Small intestine (tissue), 16 donors: ENCODE measurements at places on chromosomes 4 and X.

DNA sequence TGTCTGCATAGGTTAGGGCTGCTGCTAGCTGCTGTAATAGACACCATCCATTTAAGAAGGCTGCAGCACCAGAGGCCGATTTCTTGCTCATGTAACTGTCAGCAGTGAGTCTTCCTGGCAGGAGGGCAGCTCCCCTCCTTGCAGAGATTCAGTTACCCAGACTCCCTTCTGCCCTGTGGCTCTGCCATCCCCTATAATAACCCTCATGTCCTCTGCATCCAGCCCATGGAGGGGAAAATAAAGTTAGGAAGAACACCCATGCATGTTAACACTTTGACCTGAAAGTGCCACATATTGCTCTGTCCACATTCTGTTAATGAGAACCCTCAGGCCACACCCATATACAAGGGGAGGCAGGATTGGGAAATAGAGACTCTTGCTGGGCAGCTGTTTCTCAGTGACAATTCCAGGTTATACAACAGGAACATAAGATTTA lies 5.4 kb downstream of the STBD1 start:
- H3K4me3 ChIP-seq, result no peak overlapping the region
- DNase-seq, result peak; percentile 57
- H3K4me1 ChIP-seq, result peaks cover 3% of the 10 kb centered on the region
- no peaks in the 10 kb centered on the region for H3K27me3 ChIP-seq
- H3K27ac ChIP-seq, result no peak overlapping the region
- no peaks in the 10 kb centered on the region for H3K36me3 ChIP-seq

- no peaks in the 10 kb centered on the region for H3K27me3 ChIP-seq
- peaks cover 2% of the 10 kb centered on the region for H3K4me1 ChIP-seq
- peak; percentile 69 for DNase-seq
Observed at GRCh38 chr4:123616951-123617461, 220.4 kb downstream of the SPRY1 start.

DNA sequence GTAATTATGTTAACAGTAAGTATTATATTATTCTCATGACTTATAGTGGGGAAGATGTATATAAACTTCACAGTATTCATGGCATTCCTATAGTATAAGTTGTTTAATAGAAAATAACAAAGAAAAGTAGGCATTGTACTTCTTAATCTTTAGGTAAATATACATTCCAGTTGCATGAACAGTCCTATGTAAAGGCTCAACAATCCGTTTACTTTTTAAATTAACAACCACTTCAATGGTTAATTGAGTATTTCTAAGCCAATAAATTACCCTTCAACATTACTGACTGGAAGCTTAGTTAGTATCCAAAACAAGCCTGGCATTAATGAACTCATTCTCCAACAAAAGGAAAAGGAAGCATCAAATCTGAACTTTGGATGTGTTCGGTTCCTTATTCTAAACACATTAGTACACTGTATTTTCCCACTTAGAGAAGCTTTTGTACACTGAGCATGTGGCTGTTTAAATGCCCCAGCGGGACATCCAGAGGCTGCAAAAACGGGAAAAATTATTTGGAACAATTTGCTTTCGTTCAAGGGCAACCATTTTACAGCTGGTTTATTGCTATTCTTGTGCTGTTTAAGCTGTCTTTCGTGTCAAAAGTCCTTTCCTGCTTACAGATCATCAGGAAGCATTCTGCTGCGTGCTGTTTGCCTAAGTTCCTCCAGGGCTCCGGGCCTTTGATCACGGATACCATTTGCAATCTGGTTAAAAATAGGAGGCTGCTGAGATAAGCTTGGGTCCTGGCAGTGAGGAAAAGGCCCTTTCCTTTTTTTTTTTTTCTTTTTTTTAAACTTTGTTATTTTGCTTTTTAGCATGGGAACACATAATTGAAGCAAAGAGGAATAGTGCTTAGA lies 460.3 kb downstream of the SPRY1 start:
- no peaks in the 10 kb centered on the region for H3K27me3 ChIP-seq
- no peak overlapping the region for H3K4me3 ChIP-seq
- no peaks in the 10 kb centered on the region for H3K4me1 ChIP-seq
- DNase-seq, result peak; percentile 86
- peak overlapping the region; percentile 63 for H3K27ac ChIP-seq

DNA sequence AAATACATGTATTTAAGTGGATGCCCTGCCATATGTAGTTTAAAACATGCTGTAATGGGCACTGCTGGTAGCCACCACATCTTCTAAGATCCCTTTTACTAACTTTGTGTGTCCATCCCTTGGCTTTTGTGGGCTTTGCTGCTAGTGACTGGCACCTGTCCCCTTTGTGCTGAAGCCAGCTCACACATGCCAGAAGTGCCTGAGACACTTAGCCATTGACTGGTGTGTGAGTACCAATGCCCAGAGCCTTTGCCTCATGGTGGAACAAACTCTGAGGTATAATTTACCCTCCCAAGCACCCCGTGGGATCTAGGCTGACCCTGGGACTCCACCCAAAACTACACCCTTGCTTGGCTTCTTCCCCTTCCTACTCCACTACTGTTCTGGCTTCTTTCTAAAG lies 33.0 kb downstream of the ARHGAP6 start:
- no peaks in the 10 kb centered on the region for H3K27me3 ChIP-seq
- H3K4me3 ChIP-seq, result no peak overlapping the region
- H3K36me3 ChIP-seq, result no peaks in the 10 kb centered on the region
- no peaks in the 10 kb centered on the region for H3K4me1 ChIP-seq

- peak; percentile 13 for DNase-seq
- H3K4me3 ChIP-seq, result no peak overlapping the region
- peak overlapping the region; percentile 57 for H3K27ac ChIP-seq
- no peaks in the 10 kb centered on the region for H3K4me1 ChIP-seq
- H3K36me3 ChIP-seq, result no peaks in the 10 kb centered on the region
Observed at GRCh38 chrX:131812847-131813825, 210.0 kb upstream of the STK26 start.

DNA sequence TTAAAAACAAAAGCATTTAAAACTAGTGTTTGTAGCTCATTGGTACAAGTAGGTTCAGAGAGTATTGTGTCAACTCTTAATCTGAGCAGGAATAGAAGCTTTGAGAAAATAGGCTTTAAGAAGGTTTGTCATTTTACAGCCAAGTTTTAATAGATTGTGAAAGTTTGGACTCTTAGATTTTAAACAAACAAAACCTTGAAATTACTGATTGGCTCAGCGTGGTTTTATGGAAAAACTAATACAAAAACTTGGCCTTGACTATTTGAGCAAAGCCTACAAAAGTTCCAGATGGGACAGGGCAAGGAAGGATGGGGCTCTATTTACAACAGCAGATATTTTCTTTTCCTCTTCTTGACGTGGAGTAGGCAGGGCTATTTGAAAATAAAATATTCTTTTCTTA lies 16.5 kb downstream of the ZFX start:
- H3K36me3 ChIP-seq, result no peaks in the 10 kb centered on the region
- H3K4me3 ChIP-seq, result no peak overlapping the region
- DNase-seq, result no peak
- H3K27ac ChIP-seq, result no peak overlapping the region

DNA sequence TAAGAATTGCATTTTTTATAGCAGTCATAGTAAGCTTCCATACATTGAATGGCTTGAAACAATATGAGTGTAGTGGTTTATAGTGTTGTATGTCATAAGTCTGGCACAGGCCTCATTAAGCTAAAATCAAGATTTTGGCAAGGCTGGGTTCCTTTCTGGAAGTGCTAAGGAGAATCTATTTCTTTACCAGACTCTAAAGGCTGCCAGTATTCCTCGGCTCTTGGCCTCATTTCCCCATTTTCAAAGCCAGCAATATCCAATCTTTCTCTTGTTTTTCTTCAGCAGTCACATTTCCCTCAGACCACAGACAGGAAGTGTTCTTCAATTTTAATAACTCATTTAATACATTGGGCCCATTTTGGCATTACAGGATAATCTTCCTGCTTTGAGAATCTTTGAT lies 1155.5 kb upstream of the PABPC4L start:
- H3K36me3 ChIP-seq, result no peaks in the 10 kb centered on the region
- DNase-seq, result no peak
- H3K27ac ChIP-seq, result no peak overlapping the region
- H3K4me3 ChIP-seq, result no peak overlapping the region

GRCh38 chr4:1082215-1083182 lies 30.9 kb downstream of the RNF212 start:
- no peaks in the 10 kb centered on the region for H3K36me3 ChIP-seq
- no peaks in the 10 kb centered on the region for H3K27me3 ChIP-seq
- H3K4me3 ChIP-seq, result no peak overlapping the region
- DNase-seq, result peak; percentile 20
- no peak overlapping the region for H3K27ac ChIP-seq

DNA sequence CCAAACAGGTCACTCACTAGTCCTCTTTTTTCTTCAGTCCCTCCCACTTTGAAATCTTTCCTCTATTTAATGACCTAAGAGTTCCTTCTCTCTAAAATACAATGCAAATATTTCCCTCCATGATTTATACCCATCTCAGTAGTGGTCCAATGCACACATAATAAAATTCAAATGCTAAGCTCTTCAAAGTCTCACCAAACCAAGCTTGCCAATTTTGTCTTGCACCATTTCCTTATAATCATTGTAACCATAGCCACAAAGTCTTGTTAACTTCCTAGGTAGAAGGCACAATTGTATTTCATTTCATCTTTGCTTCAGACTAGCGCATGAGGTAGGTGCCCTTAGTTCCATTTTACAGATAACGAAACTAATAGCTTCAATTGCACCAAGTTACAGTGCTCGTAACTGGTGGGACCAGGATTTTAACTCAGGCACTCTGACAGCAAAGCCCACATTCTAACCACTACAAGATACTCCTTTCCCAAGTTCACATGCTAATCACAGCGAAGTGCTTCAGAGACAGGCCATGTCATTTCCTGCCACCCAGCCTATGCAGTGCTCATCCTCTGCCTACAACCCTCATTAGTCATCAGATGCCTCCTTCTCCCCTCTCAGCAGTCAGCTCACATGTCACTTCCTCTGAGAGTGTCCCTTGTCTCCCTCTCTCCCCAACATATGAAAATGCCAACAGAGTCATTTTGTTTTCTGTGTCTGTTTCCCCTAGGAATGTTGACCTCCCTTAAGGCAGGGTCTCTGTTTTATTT lies 66.9 kb upstream of the PPARGC1A start:
- no peak overlapping the region for H3K27ac ChIP-seq
- no peaks in the 10 kb centered on the region for H3K36me3 ChIP-seq
- no peaks in the 10 kb centered on the region for H3K27me3 ChIP-seq
- no peaks in the 10 kb centered on the region for H3K4me1 ChIP-seq
- no peak for DNase-seq

- no peak for DNase-seq
- no peak overlapping the region for H3K27ac ChIP-seq
- no peaks in the 10 kb centered on the region for H3K36me3 ChIP-seq
- H3K4me3 ChIP-seq, result no peak overlapping the region
Observed at GRCh38 chrX:57651169-57651919, 28.7 kb downstream of the NLRP2B start.

- no peak for DNase-seq
- H3K27ac ChIP-seq, result no peak overlapping the region
- H3K4me3 ChIP-seq, result no peak overlapping the region
- no peaks in the 10 kb centered on the region for H3K36me3 ChIP-seq
- no peaks in the 10 kb centered on the region for H3K4me1 ChIP-seq
Observed at GRCh38 chr4:59727745-59728144, 1472.4 kb upstream of the ADGRL3 start.

- H3K4me3 ChIP-seq, result no peak overlapping the region
- H3K27me3 ChIP-seq, result no peaks in the 10 kb centered on the region
- DNase-seq, result no peak
- peaks cover 3% of the 10 kb centered on the region for H3K4me1 ChIP-seq
Observed at GRCh38 chr4:184823014-184823413, 2.8 kb downstream of the ACSL1 start.

DNA sequence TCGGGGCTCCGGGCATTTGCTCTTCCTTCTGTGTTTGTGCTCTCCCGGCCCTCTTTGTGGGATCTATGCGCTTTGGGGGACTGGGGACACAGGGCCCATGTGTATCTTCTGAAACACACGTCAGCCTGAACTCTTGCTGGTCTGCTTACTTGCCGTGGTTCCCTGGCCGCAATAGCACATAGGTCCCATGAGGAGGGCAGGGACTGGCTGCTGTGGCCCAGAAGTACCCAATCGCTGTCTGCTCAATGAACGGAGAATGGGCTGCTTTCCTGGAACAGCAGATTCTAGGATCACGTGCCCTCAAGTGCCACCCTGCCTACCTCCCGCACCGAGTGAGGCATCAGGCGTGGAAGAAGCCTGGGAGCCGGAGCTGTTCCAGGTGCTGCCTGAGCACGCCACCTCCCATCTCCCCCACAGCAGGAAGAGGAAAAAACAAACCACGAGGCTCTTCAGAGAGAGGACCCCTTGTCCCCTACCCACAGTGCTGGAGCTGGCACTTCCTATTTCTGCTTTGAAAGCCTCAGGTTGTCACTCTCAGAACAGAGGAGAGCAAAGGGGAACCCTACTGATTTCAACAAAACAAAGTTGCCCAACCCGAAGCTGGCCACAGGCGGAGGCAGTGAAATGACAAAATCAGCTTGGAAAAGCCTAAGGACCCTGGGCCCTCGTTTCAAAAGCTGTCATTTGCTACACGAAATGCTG lies 3.8 kb downstream of the G6PD start:
- H3K4me1 ChIP-seq, result peaks cover 5% of the 10 kb centered on the region
- no peak for DNase-seq
- H3K4me3 ChIP-seq, result no peak overlapping the region
- peak overlapping the region; percentile 52 for H3K27ac ChIP-seq
- H3K36me3 ChIP-seq, result no peaks in the 10 kb centered on the region
- H3K27me3 ChIP-seq, result no peaks in the 10 kb centered on the region
